Foreskin keratinocyte (primary cell): ENCODE measurements at places on chromosomes 3 and 15. TPM values are rescaled to one million over a fixed set of nuclear protein-coding genes. Genes with fewer than 3 reads are reported as not detected.

Gene SCAANT1
- total RNA-seq, result not detected in 2 replicates

Gene XYLB
- 3.3 and 4.2 TPM in 2 replicates for total RNA-seq

Gene TEX55
- total RNA-seq, result not detected in 2 replicates

Gene ACTRT3
- 3.5 and 4.4 TPM in 2 replicates for total RNA-seq

Gene IL17RE
- 11.4 and 12.8 TPM in 2 replicates for total RNA-seq

Gene LRRC31
- total RNA-seq, result not detected in 2 replicates

Gene RARB
- not detected in 2 replicates for total RNA-seq

Gene TGM4
- total RNA-seq, result 1.3 TPM in 2 replicates

Gene SQOR
- 131 and 132 TPM in 2 replicates for total RNA-seq

Gene CASR
- total RNA-seq, result not detected in 2 replicates

Gene TTLL13
- 0.07 TPM in 1 of 2 replicates, not detected in the other for total RNA-seq

Gene ELL3
- total RNA-seq, result 3.4 and 4.2 TPM in 2 replicates

Gene SYNPR
- total RNA-seq, result not detected in 2 replicates

Gene FGD5
- not detected in 2 replicates for total RNA-seq

Gene CNBP
- 330 and 340 TPM in 2 replicates for total RNA-seq

Gene CPN2
- not detected in 2 replicates for total RNA-seq

Gene GSK3B
- 92.4 and 96.0 TPM in 2 replicates for total RNA-seq

Gene SIDT1
- 0.03 and 0.11 TPM in 2 replicates for total RNA-seq

Gene CLRN1
- total RNA-seq, result not detected in 2 replicates

Gene DUOX2
- 0.39 and 0.41 TPM in 2 replicates for total RNA-seq

Gene SLC24A5
- not detected in 2 replicates for total RNA-seq

Gene NUP210
- total RNA-seq, result not detected in 2 replicates

Gene SERINC4
- total RNA-seq, result 0.04 and 0.07 TPM in 2 replicates

Gene C3orf85
- not detected in 2 replicates for total RNA-seq

Gene SNURF
- 4.3 and 5.5 TPM in 2 replicates for total RNA-seq

Gene THPO
- not detected in 2 replicates for total RNA-seq

Gene PIERCE2
- 1.0 and 1.4 TPM in 2 replicates for total RNA-seq

Gene C3orf20
- not detected in 2 replicates for total RNA-seq

Gene MESP2
- 0.88 and 1.3 TPM in 2 replicates for total RNA-seq

Gene TMEM40
- 250 and 336 TPM in 2 replicates for total RNA-seq

Gene ARL6IP5
- total RNA-seq, result 50.4 and 69.2 TPM in 2 replicates

Gene SLC30A4
- 4.4 and 5.7 TPM in 2 replicates for total RNA-seq

Gene TLR9
- not detected in 2 replicates for total RNA-seq

Gene ERC2
- not detected in 2 replicates for total RNA-seq

Gene UTS2B
- total RNA-seq, result 0.11 TPM in 1 of 2 replicates, not detected in the other

Gene SENP5
- total RNA-seq, result 26.6 and 28.3 TPM in 2 replicates

Gene STRC
- total RNA-seq, result 0.04 TPM in 1 of 2 replicates, not detected in the other

Gene PRR23B
- not detected in 2 replicates for total RNA-seq

Gene ISL2
- 0.27 and 1.6 TPM in 2 replicates for total RNA-seq

Gene C3orf62
- 2.3 and 2.4 TPM in 2 replicates for total RNA-seq

Gene LRRC58
- 22.2 and 25.3 TPM in 2 replicates for total RNA-seq

Gene VIPR1
- 2.8 and 3.2 TPM in 2 replicates for total RNA-seq

Gene MUC4
- not detected in 2 replicates for total RNA-seq

Gene C3orf22
- total RNA-seq, result not detected in 2 replicates

Gene DNAJB8
- total RNA-seq, result not detected in 2 replicates

Gene PRSS50
- not detected in 2 replicates for total RNA-seq

Gene CLDN16
- 0.04 TPM in 1 of 2 replicates, not detected in the other for total RNA-seq

Gene MUC20
- 0.07 and 0.28 TPM in 2 replicates for total RNA-seq
